Fibroblast of skin of right biceps (primary cell): ENCODE measurements at places on chromosomes 5 and 9.

- peak; percentile 79 for DNase-seq
These were observed 46.1 kb upstream of the RIC1 start for GRCh38 chr9:5582835-5583195.

GRCh38 chr9:128107468-128108268 lies 19.9 kb downstream of the PTGES2 start:
- no peak for DNase-seq

DNA sequence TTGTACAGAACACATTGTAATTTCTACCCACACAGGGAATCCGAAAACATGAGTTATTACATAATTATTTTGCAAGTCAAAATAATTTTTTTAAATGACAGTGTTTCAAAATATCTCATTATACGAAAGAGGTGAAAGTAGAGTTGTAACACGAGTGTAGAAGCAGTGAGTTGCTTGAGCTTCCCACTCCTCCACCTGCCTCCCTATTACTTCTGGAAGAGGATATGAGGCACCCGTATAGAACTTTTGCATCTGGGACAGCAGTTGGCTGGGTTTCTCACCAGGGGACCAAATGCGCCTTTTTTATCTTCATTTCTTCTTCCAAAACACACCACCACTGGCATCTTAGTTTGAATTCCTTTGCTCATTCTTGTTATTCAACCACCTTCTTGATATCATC lies 779.0 kb upstream of the COX7C start:
- DNase-seq: no peak

DNA sequence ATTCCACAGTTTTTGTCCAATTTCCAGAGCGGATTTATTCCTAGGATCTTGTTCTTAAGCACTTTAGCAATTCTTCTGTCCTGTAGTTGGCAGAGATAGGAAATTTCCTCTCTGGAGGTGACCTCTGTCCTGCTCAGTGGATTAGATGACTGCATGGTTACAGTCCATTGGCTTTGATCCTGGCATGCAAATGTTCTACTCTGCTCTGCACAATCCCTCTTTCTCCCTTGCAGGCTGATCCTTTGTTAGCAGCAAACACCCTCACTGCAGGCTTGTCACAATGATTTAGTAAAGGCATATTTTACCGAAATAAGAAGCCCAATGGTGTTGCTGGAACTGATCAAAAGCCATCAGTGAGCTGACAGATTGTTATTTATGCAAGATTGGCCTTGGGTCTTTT lies 243.8 kb downstream of the COX7C start:
- no peak for DNase-seq

- peak; percentile 68 for DNase-seq
These were observed 45.9 kb downstream of the PRRT1B start for GRCh38 chr9:131590907-131591844.

GRCh38 chr5:157529002-157529401 lies 46.6 kb downstream of the ADAM19 start:
- DNase-seq: no peak

GRCh38 chr9:112341730-112342129 lies 8.3 kb upstream of the PTBP3 start:
- DNase-seq: peak; percentile 84

GRCh38 chr9:100070104-100071041 lies 28.4 kb downstream of the ERP44 start:
- peak; percentile 17 for DNase-seq

GRCh38 chr5:116445311-116445710 lies 129.3 kb downstream of the SEMA6A start:
- DNase-seq: no peak

- no peak for DNase-seq
These were observed 272.8 kb downstream of the DENND1A start for GRCh38 chr9:123657099-123657498.

GRCh38 chr9:77014597-77015263 lies 4.7 kb upstream of the FOXB2 start:
- DNase-seq: no peak
